ENCODE measurements at places on chromosomes 6 and 20. TPM values are rescaled to one million over a fixed set of nuclear protein-coding genes. Genes with fewer than 3 reads are reported as not detected.

GRCh38 chr6:102582569-102582968 is 1189.1 kb downstream of the GRIK2 start:
- no peak for DNase-seq

- DNase-seq: no peak
Measured at GRCh38 chr6:102815207-102815606, 1421.7 kb downstream of the GRIK2 start.

The MOG gene
- not detected for total RNA-seq

GRCh38 chr20:61760321-61760720 is 305.4 kb downstream of the TAF4 start:
- no peak for DNase-seq

GRCh38 chr6:24664046-24664987 is 2.4 kb downstream of the TDP2 start:
- DNase-seq: no peak

The IFNGR1 gene
- total RNA-seq: 58.5 TPM

DNA sequence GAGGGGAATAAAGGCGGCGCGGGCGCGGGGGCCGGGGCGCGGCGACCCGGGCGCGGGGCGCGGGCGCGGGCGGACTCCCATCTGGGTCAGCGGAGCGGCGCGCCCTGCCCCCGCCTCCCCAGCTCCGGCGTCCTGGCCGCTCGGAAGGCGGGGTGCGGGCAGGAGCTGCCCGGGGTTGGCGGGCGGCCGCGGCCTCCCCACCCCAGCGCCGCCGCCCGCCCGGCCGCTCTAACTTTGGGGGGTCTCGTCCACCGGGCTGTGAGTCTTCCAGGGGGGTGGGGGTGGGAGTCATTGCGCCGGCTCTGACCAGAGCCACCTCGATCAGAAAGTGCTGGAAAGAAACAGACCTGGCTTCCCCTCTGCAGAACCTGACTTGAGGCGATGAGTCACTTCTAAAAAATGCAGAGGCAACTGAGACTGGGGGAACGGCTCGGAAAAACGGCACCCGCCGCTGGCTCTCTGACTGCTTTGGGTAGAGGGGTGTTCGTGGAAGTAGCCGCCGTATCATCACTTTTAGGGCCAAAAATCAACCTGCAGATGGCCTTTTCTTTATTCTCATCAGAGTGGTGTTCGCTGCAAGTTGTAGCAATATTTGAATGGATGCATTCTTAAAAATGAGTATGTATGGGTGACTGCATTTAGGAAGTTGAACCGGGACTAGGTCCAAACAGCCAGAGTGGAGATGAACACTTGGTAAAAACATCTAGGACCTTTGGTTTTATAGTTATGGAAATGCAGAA is 667 bp downstream of the CAP2 start:
- DNase-seq: peak; percentile 55

DNA sequence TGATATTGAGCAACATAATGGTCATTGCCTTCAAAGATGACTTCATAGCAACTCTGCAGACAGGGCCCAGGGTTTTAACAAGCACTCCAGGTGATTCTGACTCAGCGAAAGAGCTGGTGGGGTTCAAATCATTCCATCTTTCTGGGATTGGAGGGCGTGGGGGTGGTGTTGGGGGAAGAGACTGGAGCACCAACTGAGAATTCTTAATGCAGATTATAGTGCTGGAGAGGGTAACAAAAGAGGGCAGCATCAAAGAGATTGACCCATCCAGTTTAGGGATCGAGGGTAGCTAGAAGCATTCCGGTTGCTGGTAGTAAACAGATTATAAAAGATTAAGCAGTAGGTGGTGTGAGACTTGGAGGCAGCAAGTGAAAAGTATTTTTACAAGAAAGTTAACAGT is 15.9 kb downstream of the PFDN4 start:
- no peak for DNase-seq

- DNase-seq: peak; percentile 75
Measured at GRCh38 chr6:136012943-136013342, 161.4 kb downstream of the PDE7B start.

DNA sequence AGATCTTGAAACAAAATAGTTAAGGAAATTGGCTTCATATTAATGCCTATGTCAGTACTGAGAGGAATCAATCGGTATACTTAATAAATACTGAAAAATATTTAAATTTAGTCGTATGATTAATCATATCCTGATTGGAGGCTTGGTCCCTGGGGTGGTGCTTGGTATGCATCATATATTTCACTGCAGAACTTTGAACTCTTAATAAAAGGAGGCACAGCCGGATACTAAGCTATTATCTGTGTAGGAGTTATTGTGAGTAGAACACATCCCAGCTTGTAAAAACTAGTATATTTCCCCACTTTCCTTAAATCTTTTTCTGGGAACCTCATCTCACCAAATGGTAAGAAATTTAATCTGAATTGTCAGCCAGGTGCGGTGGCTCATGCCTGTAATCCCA is 42.4 kb upstream of the SCAF8 start:
- DNase-seq: no peak

The OLIG3 gene
- 0.74 TPM for total RNA-seq

DNA sequence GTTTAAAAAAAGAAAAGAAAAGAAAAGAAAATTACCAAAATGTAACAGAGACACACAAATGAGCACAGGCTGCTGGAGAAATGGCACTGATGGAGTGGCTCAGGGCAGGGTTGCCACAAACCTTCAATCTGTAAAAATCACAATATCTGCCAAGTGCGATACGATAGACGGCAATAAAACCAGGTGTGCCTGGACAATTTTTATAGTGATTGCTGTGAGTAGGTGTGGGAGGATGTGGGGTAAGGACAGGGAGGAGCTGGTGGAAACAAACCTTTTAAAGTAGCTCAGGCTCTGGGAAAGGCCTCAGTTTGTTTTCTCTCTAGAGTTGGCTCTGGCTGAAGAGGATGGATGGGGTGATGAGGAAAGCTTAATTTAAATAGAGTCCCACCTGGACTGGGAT is 592.7 kb upstream of the AGPAT4 start:
- DNase-seq: no peak

- DNase-seq: no peak
Measured at GRCh38 chr6:167409079-167409478, 84.2 kb downstream of the TTLL2 start.

DNA sequence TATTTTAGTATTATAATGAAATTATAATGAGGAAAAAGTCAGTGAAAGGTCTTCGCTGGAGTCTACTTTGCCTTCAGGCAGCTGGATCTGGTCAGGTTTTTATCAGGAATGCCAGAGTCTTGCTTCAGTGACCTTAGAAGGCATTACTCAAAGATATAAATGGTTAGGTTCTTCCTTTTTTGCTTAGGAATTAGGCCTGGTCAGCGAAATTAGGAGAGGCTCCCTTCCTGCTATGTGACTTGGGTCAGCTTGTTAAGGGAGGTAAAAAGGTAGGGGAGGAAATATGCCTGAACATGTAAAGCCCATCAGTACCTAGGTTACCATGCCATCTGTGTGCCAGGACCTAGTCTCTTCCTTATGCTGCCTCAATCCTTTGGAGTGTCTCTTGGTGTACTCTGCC is 115.1 kb downstream of the OTOR start:
- no peak for DNase-seq

DNA sequence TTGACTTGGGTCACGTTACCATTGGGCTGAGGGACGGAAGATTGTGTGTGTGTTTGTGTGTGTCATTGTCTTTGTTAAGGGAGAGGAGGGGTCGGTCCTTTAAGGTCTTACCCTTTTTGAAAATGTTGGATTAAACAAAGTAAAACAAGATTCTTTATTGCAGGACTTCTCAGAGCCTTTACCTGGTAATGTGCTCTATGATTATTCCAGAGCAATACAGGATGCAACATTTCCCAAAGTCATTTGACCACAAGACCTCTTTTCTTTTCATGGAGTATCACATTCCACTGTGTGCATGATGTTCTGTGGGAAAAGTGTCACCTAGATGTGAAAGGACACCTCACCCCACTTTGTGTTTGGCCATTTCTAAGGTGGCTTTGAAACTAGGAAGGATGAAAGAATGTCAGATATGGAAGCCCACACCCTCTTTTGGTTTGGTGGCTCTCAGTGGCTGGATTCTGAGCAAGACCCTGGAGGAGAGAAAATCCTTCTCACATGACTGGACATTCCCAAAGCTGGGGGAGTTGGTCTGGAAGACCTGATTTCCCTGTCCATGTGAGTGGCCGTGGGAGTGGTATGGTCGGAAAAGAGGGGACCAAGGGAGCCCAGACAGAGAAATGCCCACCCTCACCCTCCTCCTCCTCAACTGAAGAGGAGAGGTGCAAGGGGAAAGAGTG is 18.2 kb upstream of the ZNF831 start:
- no peak for DNase-seq

- DNase-seq: peak; percentile 98
Measured at GRCh38 chr20:17843246-17844132, 125.1 kb downstream of the SNX5 start.

DNA sequence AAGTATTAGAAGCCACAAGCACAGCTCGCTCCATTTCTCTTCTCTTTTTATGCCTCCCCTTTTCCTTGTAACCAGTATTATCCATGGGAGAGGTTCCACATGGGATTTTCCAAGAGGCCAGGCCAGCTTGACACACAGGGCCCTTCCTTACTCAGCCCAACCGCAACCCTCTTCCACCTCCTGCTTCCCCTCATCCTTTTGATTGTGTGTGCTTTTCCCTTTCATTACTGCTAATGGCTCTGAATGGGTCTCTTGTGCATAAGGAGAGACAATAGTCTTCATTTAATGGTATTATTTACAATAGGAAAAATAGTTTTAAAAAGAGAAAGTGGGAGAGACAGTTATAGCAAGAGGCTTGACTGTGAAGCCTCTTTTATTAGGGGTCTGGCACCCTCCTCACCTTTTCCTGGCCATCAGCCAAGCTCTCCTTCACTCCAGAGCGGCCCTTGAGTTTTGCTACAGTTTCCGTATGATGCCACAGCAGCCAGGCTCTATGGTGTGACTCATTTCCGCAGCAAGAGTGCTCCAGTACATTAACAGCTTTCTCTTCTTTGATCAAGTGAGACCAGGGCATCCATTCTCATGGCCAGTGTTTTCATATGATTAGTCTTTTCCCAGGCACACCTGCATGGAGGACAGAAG is 579.5 kb downstream of the TFAP2B start:
- no peak for DNase-seq

GRCh38 chr6:5337573-5337972 is 76.3 kb downstream of the FARS2 start:
- DNase-seq: peak; percentile 50

GRCh38 chr20:40899344-40899743 is 129.3 kb upstream of the TOP1 start:
- no peak for DNase-seq

GRCh38 chr6:10882657-10883171 is 873 bp upstream of the GCM2 start:
- no peak for DNase-seq

DNA sequence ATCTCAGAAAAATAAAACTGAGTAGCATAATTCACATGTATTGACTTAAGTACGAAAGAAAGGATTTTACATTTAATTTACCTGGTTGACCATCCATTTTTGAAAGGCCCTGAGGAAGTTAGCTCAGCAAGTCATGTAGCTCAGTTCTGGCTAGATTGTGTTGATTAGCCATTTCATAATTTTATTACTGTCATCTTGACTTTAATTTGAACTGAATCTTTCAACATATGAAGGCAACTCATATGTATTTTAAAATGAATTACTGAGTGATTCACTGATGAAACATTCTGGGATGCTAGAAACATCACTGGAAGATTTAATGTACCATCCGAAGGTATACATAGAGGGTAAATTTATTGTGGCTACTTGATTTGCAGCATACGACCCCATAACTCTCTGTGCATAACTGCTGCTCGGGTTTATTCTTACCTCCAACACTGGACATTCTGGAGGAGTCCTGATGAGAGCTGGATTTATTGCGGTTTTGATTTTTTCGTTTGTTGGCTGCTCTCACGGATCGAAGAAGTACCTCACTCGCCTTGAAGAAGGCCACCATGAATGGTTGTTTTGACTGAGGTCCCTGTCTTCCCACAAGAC is 101.7 kb downstream of the BMP5 start:
- DNase-seq: no peak

The RIPPLY2 gene
- not detected for total RNA-seq

DNA sequence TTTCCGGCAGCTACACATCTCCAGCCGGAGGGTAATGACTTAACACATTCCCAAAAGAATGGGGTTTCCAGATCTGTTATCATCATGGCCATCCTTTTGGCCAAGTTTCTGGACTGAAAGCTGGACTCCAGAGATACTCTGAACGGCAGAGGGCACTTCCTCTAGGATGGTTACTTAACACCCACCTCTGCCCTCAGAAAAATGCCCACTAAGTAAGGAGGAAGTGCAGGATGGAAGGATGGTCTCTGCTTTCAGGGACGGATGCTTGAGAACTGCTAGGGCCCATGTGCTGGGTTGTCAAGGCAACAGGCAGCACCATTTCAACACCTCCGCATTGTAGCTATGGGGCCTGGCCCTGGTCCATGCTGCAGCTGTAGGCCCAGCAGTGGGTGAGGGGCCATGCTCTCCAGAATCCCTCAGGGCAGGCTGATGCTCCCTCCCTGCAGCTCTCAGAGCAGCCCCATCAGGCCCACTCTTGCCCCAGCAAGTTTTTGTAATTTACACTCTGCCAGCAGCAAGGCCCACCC is 16.5 kb upstream of the TGM3 start:
- DNase-seq: no peak

The KIAA0408 gene
- total RNA-seq: 12.8 TPM

DNA sequence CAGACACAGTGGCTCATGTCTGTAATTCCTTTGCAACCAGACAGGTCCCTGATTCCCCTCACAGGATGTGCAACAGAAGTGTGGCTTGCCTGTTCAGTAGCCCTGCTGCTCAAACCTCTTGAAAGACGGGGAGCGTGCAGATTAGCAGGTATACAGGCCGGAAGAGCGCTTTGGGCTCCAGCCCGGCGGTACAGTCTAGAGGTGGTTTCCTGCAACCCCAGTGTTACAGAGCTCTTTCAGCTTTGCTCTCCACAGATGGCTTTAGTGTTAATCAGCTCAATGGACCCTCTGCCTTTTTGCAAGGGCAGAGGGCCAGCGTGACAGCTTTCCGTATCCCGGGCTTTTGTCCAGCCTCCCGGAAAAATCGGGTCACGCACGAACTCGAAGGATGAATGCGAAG is 67.2 kb upstream of the TNFRSF21 start:
- DNase-seq: no peak

DNA sequence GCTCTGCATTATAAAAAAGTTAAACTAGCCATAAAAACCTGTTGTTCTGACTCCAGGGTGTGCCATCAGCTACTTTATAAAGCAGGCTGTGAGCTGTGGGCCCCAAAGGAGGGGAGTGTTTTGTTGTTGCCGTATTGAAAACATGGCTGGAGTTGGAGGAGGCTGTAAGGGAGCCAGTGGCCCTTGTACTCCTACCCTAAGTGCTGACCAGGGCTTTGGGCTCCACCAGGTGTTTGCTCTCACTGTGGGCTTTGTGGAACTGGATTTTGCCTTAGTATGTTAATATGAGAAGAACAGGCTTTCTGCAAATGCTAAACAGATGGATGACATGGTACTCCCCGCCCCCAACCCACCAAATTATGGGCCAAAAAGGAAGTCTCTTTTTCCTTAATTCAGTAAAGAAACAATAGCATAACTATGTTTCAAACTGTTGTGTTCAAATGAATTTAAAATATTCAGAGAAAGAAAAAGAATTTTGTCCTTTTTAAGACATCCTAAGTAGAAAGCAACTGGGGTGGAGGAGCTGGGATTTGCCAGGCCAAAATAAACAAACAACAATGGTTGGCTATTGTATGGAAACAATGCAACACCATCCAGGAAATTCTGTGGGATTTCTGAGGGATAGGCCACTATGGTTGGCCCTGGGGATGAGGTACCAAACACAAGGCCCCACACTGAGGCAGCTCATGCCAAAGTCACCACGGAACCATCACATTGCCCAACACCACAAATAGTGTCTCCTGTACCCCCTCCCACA is 63.3 kb downstream of the PLCG1 start:
- peak; percentile 64 for DNase-seq
